ENCODE measurements at places on chromosomes 2 and 18. TPM values are rescaled to one million over a fixed set of nuclear protein-coding genes. Genes with fewer than 3 reads are reported as not detected.

PRKAG3 gene
- total RNA-seq: not detected

NPHP1 gene
- total RNA-seq: 3.2 TPM

DNA sequence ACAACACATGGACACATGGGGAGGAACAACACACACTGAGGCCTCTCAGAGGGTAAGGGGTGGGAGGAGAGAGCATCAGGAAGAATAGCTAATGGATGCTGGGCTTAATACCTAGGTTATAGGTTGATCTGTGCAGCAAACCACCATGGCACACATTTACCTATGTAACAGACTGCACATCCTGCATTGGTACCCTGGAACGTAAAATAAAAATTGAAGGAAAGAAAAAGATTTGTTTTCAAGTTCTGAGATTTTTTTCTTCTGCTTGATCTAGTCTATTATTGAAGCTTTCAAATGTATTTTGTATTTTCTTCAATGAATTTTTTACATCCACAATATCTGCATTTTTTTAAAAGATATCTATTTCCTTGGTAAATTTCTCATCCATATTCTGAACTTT is 59.3 kb upstream of the SLC4A10 start:
- H3K4me3 ChIP-seq: no peak overlapping the region
- DNase-seq: no peak
- no peaks in the 10 kb centered on the region for H3K36me3 ChIP-seq
- no peaks in the 10 kb centered on the region for H3K27me3 ChIP-seq
- H3K27ac ChIP-seq: no peak overlapping the region

- H3K4me1 ChIP-seq: peaks cover 50% of the 10 kb centered on the region
- no peaks in the 10 kb centered on the region for H3K27me3 ChIP-seq
- DNase-seq: no peak
- no peak overlapping the region for H3K4me3 ChIP-seq
- peak overlapping the region; percentile 64 for H3K27ac ChIP-seq
These were observed 2.5 kb upstream of the DUSP2 start for GRCh38 chr2:96147593-96148201.

GRCh38 chr18:53441761-53442414 is 782.6 kb downstream of the MBD2 start:
- DNase-seq: no peak
- no peaks in the 10 kb centered on the region for H3K27me3 ChIP-seq
- no peaks in the 10 kb centered on the region for H3K4me1 ChIP-seq
- H3K4me3 ChIP-seq: no peak overlapping the region
- H3K27ac ChIP-seq: no peak overlapping the region

- H3K36me3 ChIP-seq: no peaks in the 10 kb centered on the region
- peak overlapping the region; percentile 76 for H3K27ac ChIP-seq
- H3K4me3 ChIP-seq: no peak overlapping the region
- DNase-seq: peak; percentile 81
These were observed 64.0 kb downstream of the INPP4A start for GRCh38 chr2:98508709-98509066.

DNA sequence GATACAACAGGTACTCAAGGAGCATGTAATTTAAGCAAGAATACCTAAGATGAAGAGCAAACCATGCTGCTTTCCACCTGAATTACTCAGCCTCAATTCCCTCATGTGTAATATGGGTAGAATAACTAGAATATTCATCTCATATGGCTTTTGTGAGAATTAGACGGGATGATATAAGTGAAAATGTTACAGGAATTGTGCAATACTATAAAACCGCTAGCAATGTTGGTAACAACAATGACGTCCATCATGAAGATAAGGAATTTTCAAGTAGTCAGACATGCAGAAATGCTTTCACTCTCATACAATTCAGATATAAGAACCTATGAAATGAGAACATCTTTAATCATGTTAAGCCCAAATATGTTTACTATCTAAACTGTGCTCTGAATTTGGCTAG is 2106.6 kb upstream of the CELF4 start:
- no peaks in the 10 kb centered on the region for H3K27me3 ChIP-seq
- H3K36me3 ChIP-seq: no peaks in the 10 kb centered on the region
- no peaks in the 10 kb centered on the region for H3K4me1 ChIP-seq

GRCh38 chr2:218036371-218036770 is 32.7 kb upstream of the RUFY4 start:
- no peak overlapping the region for H3K4me3 ChIP-seq
- H3K27me3 ChIP-seq: no peaks in the 10 kb centered on the region
- no peak overlapping the region for H3K27ac ChIP-seq

DNA sequence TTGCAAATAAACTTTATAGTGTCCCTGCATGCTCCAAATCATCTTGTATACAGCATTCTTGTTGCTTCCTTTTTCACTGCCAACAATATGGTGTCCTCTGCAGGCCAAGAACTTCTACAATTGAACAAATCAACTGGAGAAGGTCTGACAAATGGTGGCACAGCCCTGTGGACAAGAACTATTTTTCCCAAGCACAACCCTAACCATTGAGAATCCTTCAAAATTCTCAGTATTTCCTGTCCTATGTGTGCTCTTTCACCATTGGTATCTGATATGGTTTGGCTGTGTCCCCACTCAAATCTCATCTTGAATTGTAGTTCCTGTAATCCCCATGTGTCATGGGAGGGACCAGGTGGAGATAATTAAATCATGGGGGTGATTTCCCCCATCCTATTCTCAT is 865.1 kb upstream of the ACVR2A start:
- H3K4me3 ChIP-seq: no peak overlapping the region
- H3K4me1 ChIP-seq: no peaks in the 10 kb centered on the region
- DNase-seq: no peak
- H3K27ac ChIP-seq: no peak overlapping the region

- H3K36me3 ChIP-seq: no peaks in the 10 kb centered on the region
- H3K4me3 ChIP-seq: no peak overlapping the region
- DNase-seq: no peak
These were observed 57.2 kb upstream of the RTN4 start for GRCh38 chr2:55107436-55107835.

GRCh38 chr2:197786010-197786877 is 1.1 kb upstream of the BOLL start:
- no peaks in the 10 kb centered on the region for H3K36me3 ChIP-seq
- peak; percentile 92 for DNase-seq
- peak overlapping the region; percentile 23 for H3K4me3 ChIP-seq
- H3K4me1 ChIP-seq: peaks cover 12% of the 10 kb centered on the region

GRCh38 chr2:200155652-200156051 is 150.8 kb upstream of the SPATS2L start:
- H3K36me3 ChIP-seq: no peaks in the 10 kb centered on the region
- H3K27me3 ChIP-seq: no peaks in the 10 kb centered on the region
- no peak overlapping the region for H3K27ac ChIP-seq
- H3K4me1 ChIP-seq: no peaks in the 10 kb centered on the region
- DNase-seq: no peak
